Suppressor macrophage treated with lipopolysaccharide for 4 hours (primary cell): ENCODE measurements at places on chromosomes 16 and 17.

GRCh38 chr16:78877114-78877655 lies 723.4 kb downstream of the MAF start:
- no peak for DNase-seq

- peak; percentile 90 for DNase-seq
These were observed at the start of gene NME2 for GRCh38 chr17:51166198-51166986. NME2 (plus strand) TSS chr17:51166411; CDS start chr17:51166831, 420 bp downstream.

GRCh38 chr16:87602821-87603683 lies 744 bp downstream of the JPH3 start:
- DNase-seq = no peak

- DNase-seq = no peak
These were observed 34.5 kb upstream of the TEX2 start for GRCh38 chr17:64297467-64298088.

- DNase-seq = no peak
These were observed 59.8 kb downstream of the TUBD1 start for GRCh38 chr17:59832883-59833379.

GRCh38 chr17:48671697-48672171 lies 45.6 kb upstream of the HOXB9 start:
- DNase-seq = peak; percentile 77

- DNase-seq = no peak
These were observed 12.3 kb upstream of the FASN start for GRCh38 chr17:82110298-82110697.

- DNase-seq = no peak
These were observed 463 bp downstream of the TOP2A start for GRCh38 chr17:40417258-40417608.

GRCh38 chr17:4163951-4164350 lies 21.0 kb downstream of the CYB5D2 start:
- DNase-seq = no peak

DNA sequence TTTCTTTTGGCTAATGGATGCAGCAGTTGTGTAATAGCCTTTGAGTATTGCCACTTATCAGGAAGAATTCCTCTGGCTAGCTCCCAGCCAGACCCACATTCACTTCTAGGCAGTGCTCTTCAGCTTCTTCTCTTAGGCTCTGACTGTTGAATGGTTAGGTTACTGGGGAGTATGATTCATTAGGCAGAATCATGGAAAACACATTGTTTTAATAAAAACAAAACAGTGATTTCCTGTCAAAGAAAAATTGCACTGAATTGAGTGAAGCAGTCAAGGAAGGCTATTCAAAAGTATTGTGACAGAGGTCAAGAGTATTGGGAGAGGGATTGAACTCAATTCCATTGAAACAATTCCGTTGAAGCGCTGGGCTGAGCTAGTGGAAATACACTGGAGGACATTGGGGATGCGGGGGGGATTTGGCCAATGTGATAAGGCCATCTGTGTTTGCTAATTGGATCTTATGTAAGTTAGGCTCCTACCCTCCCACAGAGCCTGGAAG lies 68.0 kb downstream of the CNTNAP4 start:
- DNase-seq = no peak

DNA sequence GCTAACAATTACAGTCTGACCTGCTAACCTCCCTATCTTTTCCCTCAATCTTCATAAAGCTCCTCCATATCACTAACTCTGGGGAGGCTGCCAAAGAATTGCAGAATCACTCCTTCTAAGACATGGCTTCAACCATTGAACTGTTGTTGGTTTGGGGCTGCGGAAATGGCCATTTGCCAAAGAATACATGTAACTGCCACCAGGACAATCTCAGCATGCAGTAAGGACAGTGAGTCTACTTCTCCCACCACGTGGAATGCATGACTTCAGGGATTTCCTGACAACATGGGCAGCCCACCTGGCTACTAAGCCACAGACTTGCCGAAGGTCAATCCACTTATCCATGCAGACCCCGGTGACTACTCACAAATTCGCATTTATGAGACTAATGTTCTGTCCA lies 104.3 kb upstream of the NUDT7 start:
- DNase-seq = no peak

- no peak for DNase-seq
These were observed 20.3 kb downstream of the HASPIN start for GRCh38 chr17:3744014-3744413.

DNA sequence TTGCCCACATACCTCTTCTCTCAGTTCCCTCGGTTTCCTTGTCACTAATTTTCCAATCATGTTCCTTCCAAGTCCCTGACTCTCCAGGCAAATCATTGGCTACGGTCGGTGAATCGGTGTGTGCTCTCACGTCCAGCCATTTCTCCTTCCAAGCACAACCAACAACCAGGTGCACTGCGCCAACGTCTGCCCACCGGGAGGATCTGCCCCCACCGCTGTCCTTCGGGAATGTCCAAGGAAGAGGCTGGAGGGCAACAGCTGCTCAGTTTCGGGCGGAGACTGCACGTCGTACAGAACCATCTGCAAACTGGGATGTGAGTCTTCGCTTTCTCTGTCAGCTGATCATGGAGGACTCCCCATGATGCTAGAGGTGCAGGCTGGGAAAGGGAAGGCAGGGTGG lies 8.4 kb upstream of the NXN start:
- no peak for DNase-seq

DNA sequence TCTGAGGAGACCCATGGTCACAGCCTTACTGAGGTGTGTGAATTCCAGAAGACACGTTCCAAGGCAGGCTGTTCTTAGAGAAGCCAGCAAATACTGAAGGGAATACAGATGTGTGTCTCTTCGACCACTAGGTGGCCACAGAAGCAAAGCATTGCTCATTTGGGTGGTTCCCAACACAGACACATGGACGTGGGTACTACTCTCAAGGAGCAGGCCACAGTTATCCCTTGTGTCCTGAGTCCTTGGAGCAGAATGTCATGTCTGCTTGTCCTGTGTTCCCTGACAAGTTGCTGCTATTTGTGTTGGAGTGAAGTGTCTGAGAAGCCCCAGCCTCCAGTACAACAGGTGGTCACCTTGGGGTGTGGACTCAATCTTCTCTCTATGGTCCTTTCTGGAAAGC lies 30.3 kb downstream of the HMOX2 start:
- peak; percentile 88 for DNase-seq

- no peak for DNase-seq
These were observed 141.8 kb downstream of the CMIP start for GRCh38 chr16:81586417-81586816.
